Activated CD4-positive, CD25-positive, alpha-beta regulatory T cell treated with anti-CD3 and anti-CD28 coated beads, Interleukin-2, amount 50 U/mL, for 24 hours (primary cell): ENCODE measurements at places on chromosomes 7 and 10.

GRCh38 chr7:46755120-46756034 lies 826.5 kb downstream of the TNS3 start:
- ATAC-seq, result no peak

DNA sequence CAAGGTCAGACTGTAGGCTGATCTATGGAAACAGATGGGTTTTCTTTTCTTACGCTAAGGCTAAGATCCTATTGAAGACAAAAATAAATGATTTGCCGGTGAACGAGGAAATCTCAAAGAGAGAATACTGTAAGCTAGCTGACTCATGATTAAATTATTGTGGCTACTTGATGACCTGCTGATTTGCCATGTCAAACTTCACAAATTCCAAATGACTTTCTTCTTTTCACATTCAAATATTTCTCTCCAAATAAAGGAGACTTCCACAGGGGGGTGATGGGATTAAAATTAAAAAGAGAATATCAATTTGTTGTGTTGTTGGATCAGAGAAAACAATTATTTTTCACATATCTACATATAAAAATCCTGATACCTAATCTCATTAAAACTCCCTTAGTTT lies 860.6 kb upstream of the ZWINT start:
- ATAC-seq, result no peak

- no peak for ATAC-seq
Measured at GRCh38 chr7:41125343-41125742, 577.5 kb downstream of the INHBA start.

DNA sequence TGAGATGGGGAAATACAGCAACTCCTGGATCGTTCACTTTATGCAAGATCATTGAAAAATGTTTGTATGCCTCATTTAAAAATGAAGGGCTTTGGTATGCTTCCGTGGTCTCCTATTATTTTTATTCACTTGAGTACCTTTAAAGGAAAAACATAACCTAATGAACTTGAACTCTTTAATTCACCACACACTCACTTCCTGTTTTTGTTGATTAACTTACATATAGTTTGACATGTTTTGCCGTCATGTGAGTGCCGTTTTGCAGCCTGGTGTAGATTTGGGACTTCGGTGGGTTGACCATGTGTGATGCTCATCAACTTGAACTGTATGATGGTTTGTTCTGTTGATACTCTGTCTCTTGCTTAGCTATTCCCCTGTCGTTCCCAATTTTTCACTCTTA lies 28.9 kb downstream of the CASP7 start:
- ATAC-seq, result no peak

- no peak for ATAC-seq
Measured at GRCh38 chr10:2925631-2926030, 141.7 kb upstream of the PFKP start.

GRCh38 chr7:157699357-157700013 lies 362.7 kb downstream of the DNAJB6 start:
- no peak for ATAC-seq

- no peak for ATAC-seq
Measured at GRCh38 chr7:87961754-87962153, 27.7 kb downstream of the ADAM22 start.

GRCh38 chr10:131730771-131731497 lies 169.9 kb upstream of the PPP2R2D start:
- ATAC-seq, result no peak
